ENCODE measurements at places on chromosomes 12 and 14.

DNA sequence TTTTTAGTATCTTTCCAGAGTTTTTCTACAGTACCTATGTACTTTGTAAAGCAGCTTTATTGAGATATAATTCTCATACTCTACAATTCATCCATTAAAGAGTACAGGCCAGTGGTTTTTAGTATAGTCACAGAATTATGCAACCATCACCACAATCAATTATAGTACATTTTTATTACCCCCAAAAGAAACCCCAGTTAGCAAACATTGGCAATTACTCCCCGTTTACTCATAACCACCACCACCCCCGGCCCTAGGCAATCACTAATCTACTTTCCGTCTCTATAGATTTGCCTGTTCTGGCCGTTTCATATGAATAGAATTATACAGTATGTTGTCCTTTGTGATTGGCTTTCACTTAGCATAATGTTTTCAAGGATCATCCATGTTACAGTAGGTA, 119.8 kb downstream of the KICS2 start:
- DNase-seq: no peak

DNA sequence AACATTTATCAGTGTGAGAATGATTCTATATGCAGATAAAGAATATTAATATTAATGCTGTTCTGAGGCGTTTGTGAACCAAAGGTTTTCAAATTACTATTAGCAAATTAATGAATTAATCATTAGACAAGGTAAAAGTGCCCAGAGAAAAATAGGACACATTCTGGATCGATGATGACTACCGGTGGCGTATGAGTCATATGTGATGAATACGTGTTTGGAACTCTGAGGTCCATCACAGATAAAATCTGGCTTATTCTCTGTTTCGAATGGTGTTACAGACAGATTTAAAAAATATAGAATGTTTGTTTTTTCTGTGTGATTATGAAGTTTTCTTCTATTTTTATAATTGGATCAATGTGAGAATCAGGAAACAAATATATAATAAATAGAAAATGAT, 79.2 kb upstream of the RTL1 start:
- DNase-seq: no peak

- DNase-seq: no peak
Measured at GRCh38 chr14:105096206-105096875, 31.1 kb upstream of the GPR132 start.

DNA sequence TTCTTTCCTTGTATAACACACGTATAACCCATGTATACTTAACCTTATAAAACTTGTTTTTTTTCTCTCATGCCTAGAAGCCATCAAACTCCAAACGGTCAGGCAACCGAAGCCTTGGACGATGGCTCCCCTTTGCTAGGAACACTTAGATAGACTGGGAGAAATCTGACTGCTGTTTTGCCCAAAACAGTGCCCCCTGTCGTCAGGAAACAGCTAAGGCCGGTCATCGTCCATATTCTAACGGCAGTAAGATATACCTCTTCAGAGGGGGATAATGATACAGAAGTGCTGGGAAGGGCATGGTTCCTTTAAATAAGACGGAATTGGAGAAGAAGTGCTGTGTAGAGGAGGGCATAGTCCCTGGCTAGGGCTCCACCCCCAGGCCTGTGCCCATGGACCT, 130.5 kb downstream of the SLC41A2 start:
- DNase-seq: no peak

DNA sequence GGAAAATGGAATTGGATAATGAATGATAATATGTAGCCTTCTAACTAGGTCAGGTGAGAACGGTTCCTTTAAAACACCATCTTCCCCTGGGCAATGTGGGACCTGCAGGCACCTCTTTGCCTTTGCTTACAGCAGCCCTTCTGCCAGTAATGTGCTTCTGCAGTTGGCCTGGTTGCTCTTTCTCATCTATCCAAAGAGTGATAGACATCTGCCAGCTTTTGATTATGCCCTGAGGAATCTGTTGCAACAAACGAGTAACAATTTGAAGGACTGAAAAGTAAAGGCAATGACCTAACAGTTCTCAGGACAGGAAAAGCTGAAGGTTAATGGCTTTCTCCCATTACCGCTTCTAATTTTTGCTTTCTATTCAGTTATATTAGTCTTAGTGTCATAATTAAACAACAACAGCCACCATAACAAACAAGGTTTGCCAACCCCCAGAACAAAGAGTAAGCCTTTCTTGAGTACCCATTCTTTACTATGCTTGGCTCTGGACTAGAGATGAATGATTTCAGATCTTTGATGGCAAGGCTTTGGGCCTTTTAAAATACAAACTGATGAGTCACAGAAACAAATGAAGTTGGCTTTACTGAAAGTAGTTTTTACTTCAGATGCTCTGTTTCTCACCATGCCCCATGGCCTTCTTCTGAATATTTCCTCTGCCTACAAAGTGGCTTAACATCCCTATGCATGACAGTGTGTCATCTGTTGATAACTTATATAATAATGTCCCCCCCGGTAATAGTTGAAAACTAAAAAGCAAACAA, 76.1 kb upstream of the KRR1 start:
- DNase-seq: no peak

DNA sequence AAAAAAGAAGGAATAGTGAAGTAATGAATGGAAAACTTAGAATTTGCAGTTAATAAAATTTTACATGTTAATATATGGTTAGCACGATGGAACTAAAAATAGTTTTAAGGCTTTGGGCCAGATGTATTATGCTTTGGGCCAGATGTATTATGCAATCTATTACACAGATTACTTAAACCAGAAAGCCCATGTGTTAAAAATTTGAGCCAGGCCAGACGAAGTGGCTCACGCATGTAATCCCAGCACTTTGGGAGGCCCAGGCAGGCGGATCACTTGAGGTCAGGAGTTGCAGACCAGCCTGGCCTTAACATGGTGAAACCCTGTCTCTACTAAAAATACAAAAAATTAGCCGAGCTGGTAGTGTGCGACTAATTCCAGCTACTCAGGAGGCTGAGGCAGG, 17.2 kb downstream of the IFT81 start:
- no peak for DNase-seq

DNA sequence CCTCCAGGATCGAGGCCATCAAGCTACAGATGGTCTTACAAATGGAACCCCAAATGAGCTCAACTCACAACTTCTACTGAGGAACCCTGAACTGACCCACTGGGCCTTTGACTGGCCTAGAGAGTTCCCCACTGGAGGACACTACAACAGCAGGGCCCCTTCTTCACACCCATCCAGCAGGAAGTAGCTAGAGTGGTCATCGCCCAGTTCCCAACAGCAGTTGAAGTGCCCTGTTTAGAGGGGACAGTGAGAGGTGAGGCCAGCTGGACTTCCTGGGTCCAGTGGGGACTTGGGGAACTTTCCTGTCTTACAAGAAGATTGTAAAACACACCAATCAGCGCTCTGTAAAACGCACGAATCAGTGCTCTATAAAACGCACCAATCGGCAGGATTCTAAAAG, 247.9 kb upstream of the BTG1 start:
- DNase-seq: no peak

GRCh38 chr14:101505236-101505970, 55.9 kb upstream of the DIO3 start:
- no peak for DNase-seq

DNA sequence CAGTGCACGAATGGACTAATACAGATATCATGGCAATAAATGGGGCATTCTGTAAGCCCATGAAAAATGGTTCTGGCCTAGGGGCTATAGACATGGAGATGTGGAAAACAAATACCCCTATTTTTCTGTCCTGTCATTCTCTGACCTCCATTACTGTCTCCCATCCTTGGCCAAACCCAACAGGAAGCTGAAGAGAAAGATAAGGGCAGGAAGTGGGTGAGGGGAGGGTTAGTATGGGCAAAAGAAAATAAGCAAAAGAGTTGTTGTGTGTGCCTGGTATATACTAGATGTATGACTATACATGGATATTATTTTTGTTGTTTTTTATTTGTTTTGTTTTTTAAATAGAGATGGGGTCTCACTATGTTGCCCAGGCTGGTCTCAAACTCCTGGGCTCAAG, 339.3 kb downstream of the PCNX1 start:
- no peak for DNase-seq

GRCh38 chr14:90530523-90530922, 133.7 kb downstream of the CALM1 start:
- DNase-seq: no peak

DNA sequence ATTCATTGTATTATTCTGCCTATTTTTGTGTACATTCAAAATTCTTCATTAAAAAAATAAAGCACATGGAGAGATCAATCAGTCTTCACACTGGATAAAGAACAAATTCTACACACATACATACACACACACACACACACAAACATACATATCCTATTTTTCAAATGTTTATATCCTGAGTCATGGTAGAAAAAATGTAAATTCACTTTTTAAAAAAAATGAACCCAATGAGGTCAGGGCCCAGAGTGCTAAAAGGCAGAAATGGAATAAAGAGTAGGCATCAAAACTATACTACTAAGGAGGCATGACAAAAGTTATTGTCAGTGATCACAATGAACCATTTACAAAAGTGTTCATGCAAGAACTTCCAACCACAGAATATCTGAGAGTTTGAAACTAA, 17.3 kb downstream of the GALC start:
- no peak for DNase-seq

GRCh38 chr12:48512855-48513254, 12.6 kb upstream of the OR8S1 start:
- no peak for DNase-seq

DNA sequence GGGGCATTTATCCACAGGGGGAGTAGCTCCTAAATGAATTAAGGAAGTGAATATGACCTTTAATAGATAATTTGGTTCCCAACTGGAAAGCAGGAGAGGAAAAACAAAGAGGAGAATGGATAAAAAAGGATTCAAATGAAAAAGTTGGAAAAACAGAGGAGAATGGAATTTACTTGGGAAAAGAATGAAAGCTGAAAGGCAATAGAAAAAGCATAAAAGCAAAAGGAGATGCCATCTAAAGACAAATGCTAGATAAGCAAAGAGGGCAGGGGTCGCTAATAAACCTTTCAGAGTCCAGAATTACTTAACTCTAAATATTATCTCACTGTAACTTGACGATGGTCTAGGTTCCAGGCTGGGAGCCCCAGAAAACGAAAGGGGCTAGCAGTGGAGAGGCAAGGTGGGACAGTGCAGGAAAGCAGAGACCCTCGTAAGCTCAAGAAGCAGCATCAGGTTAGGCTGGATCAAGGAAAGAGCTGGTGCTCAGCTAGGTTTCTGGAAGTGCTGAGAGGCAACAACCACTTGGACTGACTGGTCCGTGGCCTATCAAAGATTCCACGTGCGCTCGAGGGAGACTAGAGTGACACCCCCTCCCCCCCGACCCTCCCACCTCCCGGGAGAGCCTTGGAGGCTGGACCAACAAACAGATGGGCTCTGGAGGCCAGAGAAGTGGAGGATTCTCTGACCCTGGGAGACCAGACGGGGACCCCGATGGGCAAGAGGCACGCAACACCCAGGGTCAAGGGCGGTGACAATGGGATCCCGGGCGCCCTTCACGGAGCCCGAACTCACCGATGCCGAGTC, 1.2 kb downstream of the SLC2A13 start:
- peak; percentile 4 for DNase-seq

- no peak for DNase-seq
Measured at GRCh38 chr12:24903329-24904088, 45.4 kb downstream of the BCAT1 start.

GRCh38 chr12:113720629-113721028, 245.5 kb downstream of the RBM19 start:
- no peak for DNase-seq

- DNase-seq: no peak
Measured at GRCh38 chr14:35829449-35829848, 3.3 kb downstream of the BRMS1L start.

DNA sequence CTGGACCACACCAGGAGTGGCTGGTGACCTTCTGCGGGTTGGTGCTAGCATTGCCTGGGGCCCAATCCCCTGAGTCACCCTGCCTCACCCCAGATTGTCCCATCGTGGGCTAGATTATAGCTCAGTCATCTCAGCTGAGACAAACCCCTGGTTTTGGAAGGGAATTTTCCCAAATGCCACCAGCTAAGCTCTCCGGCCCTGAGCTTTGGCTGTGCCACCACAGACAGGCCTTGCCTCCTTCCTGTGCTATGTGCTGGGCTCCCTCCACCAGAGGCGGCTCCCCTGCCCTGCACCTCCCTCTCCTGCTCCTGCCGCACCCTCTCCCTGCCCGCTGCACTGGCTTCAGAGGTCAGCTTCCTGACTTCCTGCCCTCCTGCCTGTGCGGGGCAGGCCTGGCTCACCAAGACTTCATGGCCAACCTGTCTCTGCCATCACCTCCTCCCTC, 196.3 kb downstream of the TSPAN9 start:
- no peak for DNase-seq

- DNase-seq: no peak
Measured at GRCh38 chr14:54579621-54580020, 12.7 kb downstream of the SAMD4A start.

GRCh38 chr12:104752016-104752415, 206.1 kb downstream of the SLC41A2 start:
- DNase-seq: no peak

- no peak for DNase-seq
Measured at GRCh38 chr14:68733086-68733914, 59.6 kb downstream of the ZFP36L1 start.

DNA sequence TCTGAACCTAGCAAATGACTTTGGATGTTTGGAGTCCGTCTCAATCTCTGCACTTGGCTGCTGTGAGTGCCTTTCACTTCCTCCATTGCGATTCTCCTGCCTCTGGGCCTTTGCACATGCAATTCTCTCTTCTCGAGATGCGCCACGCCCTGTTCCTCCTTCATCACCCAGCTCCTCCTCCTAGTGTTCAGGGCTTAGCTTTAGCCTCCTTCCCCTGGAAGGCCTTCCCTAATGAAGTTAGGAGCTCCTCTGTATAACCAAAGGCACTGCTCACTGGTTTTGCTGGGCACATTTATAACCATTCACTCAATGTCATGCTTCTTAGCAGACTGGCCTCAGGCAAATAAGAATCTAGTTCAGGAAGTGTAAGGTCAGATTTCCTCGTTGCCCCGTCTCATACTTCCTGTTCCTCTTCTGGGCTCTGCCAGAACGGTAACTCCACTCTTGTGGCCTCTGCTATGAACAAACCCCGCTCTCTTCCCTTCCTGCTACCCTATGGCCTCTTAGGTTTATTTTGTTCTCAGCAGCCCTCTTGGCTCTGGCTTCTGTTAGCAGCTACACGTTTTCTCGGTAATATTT, 171.4 kb downstream of the CRADD start:
- no peak for DNase-seq
